Pons (tissue), 1 donor: ENCODE measurements at places on chromosomes 11 and 22.

DNA sequence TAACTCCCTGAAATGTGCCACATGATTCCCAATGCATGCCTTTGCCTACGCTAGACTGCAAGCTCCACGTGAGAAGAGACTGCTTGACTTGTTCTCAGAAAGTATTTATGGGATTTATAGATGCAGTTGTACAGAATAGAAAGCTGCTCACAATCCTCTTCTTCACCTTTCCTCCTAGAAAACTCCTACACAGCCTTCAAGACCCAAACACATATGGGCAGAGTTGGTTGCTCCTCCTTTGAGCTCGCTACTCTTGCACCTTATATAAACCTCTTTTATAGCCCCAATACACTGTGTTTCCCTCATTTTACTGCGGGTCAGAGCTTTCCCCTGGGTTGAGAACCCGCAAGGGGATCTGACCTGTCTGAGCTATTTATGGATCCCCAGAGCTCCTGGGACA, 16.4 kb downstream of the C1QTNF6 start:
- no peak for DNase-seq

DNA sequence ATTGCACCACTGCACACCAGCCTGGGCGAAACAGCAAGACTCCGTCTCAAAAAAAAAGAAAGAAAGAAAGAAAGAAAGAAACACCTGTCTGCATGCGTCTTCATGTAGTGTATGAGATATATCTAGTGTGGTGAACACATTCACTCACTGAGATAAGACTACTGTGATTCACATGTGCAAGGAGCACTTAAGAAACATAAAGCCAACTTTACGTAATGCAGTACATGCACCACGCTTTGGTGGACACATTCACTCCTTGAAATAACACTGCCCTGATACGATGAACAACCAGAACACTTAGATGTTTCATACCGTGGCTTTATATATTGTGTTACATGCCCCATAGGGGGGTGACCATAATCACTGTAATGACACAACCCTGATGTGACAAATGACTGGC, 96.0 kb downstream of the MICAL3 start:
- no peak for DNase-seq

DNA sequence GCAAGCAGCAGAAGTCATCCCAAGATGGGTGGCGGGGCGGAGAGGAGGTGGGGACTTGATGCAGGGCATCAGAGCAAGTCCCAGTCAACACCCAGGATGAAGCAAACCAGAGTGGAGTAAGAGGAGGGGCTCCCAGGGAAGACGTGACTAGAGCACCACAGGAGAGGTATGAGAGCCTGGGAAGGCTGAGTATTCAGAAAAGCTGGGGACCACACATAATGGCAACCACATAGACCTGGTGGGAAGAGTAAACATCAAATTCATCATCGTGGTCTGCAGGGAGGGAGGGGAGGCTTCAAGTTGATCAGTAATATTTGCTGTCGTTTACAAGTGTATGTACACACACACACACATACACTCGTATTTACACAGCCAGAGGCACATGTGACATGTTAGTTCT, 60.7 kb upstream of the CLTCL1 start:
- no peak for DNase-seq

- no peak for DNase-seq
Measured at GRCh38 chr22:20185750-20186149, 34.9 kb upstream of the CCDC188 start.

DNA sequence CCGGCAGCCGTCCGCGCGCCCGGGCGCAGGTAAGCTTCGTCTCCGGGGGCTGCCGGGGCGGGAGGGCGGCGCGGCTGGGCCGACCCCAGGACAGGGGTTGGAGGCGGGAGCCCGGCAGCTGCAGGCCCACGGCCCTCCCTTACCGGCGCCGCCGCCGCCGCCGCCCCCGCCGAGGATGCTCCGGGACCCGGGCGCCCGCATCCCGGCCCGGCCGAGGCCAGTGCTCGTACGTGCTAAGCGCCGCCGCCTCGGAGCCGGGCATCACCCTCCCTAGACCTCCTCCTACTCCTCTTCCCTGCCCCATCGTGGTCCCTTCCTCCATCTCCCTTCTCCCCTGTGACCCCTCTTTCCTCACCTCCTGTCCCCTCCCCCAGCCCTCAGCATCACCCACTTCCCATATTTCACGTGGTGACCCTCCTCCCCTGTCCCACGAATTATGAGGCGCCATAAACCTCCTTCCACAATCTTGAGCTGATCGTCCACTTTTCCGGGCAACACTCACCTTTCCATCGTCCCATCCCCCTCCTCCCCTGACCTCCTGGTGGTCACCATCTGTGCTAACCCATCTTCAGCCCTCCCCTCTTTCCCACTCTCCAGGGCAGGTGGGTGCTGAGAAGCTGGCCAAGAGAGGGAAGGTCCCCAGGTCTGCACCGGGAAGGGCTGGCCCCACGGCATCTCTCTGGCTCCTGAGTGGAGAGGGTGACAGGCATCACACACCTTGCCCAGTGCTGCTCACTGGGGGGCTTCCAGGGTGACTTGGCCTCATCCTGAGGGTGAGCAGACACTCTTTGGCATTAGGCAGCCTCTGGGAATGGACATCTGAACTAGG, 612 bp downstream of the ASPHD2 start:
- no peak for DNase-seq

DNA sequence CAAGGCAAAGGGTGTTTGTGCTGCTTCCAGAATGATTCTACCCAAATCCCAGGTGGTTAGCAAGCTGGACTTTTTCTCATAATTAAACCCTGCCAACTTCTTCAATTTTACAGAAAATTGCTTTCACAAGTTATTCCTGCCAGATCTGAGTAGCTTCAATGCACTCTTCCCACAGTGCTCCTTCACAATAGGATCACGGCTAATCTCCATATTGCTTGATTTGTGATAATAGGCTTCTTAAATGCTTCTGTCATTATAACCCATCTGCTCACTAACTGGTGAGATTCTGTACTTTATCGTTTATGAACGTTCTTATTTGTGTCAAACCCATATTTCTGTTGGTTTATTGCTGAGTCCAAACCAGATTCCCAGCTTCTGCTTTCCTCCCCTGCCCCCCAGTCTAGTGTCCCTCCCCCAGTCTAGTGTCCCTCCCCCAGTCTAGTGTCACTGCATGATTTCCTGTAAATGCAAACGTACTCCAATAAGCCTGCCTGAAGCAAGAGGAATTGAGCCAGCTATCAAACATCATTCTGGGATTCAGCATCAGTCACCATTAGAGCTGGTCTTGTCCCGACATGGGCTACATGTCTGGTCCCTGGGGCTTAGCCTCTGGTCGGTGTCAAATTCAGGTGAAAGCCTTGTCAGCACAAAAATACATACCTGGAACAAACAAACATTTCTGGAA, 14.0 kb downstream of the MMP3 start:
- DNase-seq: no peak

DNA sequence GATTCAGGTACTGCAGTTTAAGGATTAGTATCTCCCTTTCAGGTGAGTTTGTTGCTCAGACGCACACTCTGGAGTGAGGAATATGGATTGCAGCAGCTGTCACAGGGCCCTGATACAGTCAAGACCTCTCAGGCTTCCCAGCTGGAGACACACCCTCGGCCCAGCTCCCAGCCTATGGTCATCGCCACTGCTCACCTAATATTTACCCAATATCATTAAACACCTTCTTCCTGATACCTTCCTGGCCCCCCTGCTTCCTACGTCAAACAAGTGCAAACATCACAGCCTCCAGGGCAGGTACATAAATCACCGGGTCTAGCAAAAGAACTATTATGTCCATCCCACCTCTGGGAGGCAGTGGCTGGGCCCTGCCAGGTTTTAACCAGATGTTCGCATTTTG, 213.3 kb downstream of the MN1 start:
- no peak for DNase-seq

DNA sequence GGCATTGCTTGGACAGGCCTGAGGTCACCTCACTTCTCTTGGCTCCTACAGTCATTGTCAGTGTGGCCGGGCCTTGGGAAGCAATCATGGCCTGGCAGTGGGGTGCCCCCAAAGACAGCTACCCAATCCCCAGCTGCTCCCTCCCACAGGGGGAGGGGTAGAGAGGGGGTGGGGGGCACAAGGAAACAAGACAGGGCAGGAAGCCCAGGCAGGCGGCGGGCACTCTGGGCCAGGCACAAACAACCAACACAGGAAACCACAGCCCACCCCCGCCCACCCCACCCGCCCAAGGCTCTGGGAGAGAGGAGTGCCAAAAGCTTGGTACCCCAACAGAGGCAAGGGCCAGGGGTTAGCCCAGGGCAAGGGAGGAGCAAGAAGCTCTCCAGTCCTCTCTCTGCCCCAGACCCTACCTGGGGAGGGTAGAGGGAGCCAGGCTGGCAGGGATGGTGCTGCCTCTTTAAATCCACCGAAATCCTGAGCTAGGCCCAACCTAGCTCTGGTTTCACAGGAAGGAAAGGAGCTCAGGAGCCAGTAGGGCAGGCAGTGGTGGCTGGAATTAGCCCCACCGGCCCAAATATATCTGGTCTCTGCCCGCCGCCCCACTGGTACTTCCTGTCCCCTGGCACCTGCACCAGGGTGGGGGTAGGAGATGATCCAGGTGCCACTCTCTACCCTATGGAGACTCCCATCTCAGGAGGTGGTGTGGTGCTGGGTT, 12.2 kb downstream of the BCL9L start:
- DNase-seq: peak; percentile 61

DNA sequence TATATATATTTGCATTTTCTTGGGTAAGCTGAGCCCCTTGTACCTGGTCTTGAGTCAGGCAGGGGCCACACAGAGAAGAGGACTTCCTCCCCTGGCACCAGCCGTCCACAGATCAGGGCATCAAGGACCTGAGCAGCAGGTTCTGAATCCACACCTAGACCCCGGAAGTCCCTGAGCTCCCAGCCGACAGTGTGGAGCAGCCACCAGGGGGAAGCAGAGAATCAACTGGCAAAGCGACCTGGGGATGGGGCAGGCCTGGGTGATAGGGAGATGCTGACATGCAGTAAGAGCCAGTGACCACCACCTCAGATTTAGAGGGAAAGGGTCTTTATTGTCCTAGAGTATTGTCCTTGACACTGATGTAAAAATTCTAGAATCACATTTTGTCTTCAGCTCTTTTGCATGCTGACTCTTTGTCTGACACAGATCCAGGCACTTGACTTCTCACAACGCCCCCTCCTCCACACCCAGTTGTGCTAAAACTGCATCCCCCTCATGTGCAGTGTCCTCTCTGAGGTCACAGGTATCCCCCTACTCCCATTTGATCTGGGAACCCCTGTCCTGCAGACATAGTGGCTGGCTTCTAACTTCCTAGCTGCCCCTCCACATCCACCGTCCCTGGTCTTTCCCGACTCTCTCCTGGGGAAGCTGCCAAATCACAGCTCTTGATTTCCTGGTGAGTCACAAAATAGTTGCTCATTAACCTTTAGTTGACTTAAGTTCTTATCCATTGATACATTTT, 109.3 kb downstream of the GGTLC2 start:
- DNase-seq: peak; percentile 27

GRCh38 chr11:67616431-67617242, 9.9 kb downstream of the NDUFV1 start:
- DNase-seq: no peak
